ENCODE measurements at places on chromosomes 12 and 14.

DNA sequence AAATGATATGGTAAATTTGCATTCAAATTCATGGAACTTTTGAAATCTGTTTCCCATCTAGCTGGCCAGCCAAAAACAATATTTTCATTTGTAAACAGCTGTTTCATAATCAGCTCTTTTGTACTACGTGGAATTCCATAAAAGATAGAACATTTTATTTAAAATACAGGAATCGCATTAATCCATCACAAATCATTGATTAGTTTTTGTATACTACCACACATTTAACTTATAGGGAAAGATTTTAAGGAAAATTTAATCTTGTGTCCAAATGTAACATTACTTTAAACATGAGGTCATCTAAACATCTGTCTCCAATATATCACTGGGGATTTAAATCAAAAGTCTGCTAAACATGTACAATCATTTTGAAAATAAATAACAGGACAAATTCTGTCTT lies 33.5 kb downstream of the SLC25A21 start:
- DNase-seq: no peak

DNA sequence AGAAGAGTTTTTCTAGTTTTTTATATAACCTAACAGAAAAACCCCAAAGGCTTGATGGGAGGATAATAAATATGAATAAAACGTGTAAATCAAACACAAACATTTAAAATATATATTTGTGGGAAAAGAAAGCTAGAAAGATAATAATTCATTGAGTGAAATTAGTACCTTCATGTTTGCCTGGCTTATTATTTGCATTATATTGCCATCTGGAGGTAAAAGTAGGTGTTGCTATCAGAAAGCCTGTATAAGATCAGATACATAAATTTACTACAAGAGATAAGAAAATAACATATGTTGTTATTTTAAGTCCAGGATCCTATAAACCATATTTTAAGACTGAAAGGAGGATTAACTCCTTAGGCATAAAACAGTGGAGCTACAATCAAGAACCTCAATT lies 77.7 kb downstream of the NTS start:
- DNase-seq: peak; percentile 3

DNA sequence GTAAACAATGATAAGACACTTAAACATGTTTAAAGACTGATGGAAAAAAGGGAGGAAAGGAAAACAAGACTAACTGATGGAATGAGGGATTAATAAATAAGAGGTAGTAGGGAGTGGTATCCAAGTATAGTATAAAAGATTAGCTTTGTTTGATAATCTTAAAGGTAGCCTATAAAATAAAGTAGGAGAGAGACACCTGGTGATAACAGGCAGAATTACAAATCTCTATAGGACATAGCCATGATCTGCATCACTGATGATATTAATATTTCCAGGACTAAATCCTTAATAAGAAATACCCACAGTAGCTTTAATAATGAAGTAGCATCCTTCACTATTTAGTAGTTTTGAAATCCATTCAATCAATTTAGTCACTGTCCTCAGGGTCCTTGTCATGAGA lies 30.4 kb downstream of the DLGAP5 start:
- peak; percentile 48 for DNase-seq

- DNase-seq: no peak
Measured at GRCh38 chr14:104445832-104446381, 133.7 kb upstream of the C14orf180 start.

DNA sequence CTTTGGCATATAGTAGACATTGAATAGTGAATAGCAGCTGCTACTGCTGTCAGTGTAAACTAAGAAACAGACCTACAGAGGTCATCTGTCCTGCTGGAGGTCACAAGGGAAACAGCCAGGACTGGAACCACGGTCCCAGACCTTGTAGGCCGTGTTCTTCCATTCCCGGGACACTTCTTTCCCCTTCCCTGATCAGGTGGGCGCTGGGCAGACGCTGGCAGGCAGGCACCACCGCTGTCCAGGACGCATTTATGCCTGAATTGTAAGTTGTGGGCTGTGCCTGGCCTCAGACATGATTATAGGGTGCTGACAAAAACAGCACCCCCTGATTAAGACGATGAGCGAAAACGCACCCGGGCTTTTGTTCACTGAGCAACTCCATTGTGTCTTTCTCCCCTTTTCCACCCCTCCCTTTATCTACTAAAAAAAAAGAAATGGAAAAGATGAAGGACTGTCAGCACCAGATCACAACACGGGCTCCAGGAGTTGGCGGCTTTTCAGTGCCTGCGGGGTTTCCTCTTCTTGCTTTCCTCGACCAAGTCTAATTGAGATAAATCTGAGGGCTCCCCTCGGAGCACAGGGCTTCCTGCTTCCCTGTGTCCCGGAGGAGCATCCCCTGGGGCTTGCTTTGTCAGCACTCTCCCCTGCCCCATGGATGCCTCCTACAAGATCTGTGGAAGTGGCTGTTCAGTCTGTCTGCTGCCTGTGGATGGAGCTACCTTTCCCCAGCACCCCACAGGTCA lies 80.6 kb downstream of the TSPAN9 start:
- no peak for DNase-seq

- peak; percentile 44 for DNase-seq
Measured at GRCh38 chr12:109696485-109697269, 16.9 kb upstream of the FAM222A start.

DNA sequence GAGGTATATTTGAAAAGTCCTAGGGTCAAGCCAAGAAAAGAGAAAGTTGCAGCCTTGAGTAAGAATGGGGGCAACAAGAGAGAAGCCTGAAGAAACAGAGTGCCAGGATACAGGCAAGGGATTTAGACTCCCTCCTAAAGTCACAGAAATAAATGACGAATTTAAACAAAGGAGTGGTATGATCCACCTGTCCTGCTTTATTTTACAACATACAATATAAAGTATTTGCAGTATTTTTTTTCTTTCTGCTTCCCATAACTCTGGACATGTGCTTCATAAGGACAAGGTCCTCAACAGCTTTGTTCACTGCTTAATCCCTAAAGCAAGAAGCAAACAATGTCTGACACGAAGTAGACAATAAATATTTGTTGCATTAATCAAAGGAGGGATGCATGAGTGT lies 57.4 kb downstream of the IFNG start:
- no peak for DNase-seq

All from umbilical cord (tissue), 2 donors.